ENCODE measurements at places on chromosomes 5 and 9.

GRCh38 chr9:89486681-89487080 is 11.2 kb downstream of the SEMA4D start:
- DNase-seq = no peak

GRCh38 chr5:177093803-177094202 is 7.1 kb downstream of the FGFR4 start:
- no peak for DNase-seq

DNA sequence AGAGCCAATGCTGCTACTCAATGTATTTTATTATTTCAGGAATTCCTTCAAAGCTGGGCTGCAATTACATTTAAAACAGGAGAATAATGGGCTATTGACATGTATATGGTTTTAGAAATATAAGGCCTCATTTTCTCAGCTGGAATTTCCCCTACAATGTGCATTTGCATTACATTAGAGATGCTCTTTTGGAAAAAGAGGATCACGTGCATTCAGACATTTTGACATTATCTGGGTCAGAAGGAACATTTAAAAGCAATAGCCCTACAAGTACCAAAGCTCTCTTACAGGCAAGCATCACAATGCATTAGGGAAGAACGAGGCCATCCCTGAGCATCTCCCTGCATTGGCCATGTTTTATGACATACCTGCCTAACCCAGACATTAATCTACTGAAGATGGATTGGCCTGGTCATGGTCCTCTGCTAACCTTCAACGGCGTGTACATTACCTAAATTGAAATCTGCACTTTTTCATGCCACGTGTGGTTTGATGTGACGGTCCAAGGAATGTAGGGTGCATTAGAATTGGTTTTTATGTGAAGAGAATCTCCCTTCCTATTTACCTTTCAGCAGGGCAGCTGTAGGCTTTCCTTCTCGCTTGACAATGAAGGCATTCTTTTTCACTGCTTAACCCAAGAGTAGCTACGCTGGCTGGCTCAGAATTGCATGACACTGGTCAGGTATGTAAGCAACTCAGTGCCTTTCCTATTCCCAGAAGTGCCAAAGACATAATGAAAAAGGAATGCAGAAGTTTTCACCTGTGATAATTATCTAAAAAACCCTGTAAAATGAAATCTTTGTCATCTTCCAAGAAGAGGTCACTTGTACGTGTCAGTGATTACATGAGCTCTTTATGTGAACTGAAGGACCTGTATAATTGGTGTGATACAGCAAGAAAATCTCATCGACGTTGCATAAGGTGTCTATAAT is 212.3 kb upstream of the MPDZ start:
- DNase-seq = no peak

GRCh38 chr5:17405976-17406375 is 92.1 kb upstream of the TAF11L2 start:
- no peak for DNase-seq

- no peak for DNase-seq
These were observed 89.6 kb downstream of the RIC1 start for GRCh38 chr9:5718296-5719032.

- no peak for DNase-seq
These were observed 4.8 kb downstream of the GM2A start for GRCh38 chr5:151257731-151258181.

- DNase-seq = no peak
These were observed 32.6 kb upstream of the ACOT12 start for GRCh38 chr5:81426359-81427030.

DNA sequence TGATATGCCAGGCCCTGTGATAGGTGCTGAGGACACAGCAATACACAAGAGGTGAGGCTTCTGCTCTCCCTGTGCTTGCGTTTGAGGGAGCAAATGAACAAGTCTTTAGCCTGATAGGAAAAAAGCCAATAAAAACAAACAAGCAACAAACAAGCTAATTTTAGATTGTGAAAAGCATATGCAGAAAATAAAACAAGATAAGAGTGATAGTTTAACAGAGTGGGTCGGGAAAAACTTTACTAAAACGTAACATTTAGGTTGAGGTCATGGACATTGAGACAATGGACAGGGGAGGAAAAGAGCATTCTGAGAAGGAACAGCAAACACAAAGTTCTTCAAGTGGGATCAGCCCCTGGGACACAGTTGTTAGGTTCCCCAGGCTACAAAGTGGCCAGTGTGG is 4.3 kb downstream of the SMIM3 start:
- DNase-seq = no peak

- no peak for DNase-seq
These were observed 6.1 kb upstream of the CACFD1 start for GRCh38 chr9:133453651-133454050.

DNA sequence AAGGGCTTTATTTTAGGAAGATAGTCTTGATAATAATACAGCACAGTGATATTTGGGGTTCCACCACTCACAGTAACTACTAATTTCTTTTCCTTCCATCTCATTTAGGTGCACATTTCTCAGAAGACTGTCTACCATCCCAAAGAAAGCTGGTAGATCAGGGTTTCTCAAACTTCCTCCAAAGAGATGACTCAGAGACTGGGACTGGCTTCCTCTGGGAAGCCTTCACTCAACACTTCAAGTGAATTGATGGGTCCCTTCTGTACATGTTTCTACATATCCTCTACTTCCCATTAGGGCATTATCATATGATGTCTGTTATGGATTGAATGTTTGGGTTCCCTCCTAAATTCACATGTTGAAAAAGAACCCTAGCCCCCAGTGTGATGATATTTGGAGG is 138.5 kb downstream of the SPOCK1 start:
- DNase-seq = no peak

GRCh38 chr5:108749128-108749861 is 1.6 kb downstream of the FER start:
- DNase-seq = peak; percentile 59

DNA sequence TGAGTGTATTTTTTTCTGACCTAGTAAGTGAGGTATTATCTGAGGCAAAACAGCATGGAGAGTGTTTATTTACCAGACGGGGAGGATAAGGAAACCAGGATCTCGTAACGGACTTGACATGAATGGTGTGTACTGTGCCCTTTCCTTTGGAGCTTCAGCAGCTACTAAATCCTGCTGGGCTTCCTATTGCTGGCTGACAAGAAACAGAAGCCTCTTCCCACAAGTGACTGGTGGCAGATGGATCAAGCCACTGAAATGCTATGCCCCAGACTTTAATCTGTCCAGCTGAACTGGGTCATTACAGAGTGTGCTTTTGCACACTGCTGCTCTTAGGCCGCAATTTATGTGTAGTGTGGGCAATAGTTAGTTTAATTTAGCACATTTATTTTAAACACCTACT is 162.7 kb upstream of the MRPS30 start:
- DNase-seq = no peak

- no peak for DNase-seq
These were observed 1.8 kb downstream of the PTGES2 start for GRCh38 chr9:128125580-128126354.

- DNase-seq = no peak
These were observed 64.8 kb downstream of the PLAC8L1 start for GRCh38 chr5:146040527-146040926.

DNA sequence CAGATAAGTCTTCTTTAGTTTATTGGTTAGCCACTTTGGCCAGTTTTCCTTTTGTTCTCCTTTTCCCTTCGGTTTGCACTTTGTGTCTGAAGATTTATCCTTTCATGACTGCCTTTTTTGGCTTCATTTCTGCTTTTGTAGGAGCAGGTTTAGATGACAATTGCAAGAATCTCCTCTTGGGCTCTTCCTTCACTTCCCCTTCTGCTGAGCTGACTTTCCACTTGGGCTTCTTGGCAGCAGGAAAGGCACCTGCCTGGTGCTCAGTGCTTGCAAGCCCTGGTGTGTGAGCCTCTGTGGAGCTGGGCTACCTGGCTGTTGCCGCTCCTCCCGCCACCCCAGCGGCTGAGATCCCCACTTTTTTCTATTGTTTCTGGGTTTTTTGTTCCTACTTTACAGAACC is 7.3 kb downstream of the CCDC112 start:
- DNase-seq = no peak

DNA sequence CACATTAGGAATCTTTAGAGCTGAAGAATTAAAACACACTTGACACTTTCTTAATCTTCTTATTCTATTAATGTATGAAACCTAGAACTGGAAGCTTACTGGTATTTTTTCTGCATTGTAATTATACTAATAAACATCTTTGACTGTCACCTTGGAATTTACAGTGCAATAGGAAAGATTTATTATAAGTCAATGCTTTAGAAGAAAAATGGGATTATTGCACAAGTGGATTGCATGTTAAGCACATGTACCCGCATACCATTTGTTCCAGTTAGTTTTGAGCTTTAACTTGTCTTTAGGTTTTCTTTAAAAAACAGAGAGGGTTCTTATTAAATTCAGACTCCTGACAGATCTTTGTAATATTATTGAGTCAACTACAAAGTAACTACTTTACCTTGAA is 278.5 kb downstream of the CCDC171 start:
- DNase-seq = no peak

DNA sequence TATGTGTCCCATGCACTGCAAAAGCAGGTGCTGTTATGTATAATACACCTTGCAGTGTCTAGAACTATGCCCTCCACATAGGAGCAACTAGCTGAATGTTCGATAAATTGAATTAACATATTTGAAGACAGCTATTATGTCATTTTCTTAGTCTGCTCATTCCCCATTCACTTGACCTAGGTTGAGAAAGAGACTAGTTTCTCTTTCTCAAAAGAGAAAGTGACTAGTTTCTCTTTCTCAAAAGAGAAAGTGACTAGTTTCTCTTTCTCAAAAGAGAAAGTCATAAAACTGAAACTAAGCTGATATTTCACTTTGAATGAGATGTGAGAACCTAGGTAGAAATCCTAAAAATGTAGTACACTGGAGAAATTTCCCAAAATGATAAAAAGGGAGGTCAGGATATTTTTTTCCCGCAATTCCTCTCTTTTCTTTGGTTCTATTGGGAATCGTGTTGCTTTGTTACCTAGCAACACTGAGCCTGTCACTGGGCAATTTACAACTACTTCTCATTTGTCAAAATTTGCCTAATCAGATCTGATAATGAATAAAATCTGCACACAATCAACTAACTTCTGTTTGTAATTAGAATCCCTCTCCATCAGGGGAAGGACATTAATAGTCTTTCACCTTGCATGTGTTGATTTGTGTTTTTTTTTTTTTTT is 132.0 kb upstream of the GRIA1 start:
- no peak for DNase-seq

DNA sequence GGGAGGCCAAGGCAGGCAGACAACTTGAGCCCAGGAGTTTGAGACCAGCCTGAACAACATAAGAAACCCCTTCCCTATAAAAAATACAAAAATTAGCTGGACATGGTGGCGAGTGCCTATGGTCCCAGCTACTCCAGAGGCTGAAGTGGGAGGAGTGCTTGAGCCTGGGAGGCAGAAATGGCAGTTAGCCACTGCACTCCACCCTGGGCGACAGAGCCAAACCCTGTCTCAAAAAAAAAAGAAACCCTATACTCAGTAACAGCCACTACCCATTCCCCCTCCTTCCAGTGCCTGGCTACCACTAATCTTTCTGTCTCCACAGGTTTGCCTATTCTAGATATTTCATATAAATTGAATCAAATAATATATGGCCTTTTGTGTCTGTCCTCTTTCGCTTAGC is 14.3 kb upstream of the SIL1 start:
- DNase-seq = no peak

DNA sequence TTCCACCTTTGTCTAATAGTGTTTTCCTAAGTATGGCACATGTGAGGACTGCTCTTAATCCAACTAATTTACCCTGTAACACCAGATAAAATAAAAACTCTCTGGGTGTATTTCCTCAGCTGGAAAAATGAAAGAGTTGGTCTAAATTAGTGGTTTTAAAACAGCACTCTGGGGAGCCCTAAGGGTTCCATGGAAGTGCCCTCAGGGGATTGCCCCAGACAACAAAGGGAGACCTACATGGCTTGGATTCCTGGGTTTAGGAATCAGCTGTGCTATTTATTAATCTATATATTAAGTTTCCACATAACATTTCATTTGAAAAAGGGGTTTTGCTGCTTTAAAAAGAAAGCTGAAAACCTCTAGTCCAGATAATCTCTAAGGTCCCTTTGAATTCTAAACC is 20.2 kb downstream of the ADAMTS6 start:
- no peak for DNase-seq

All from T-helper 17 cell (primary cell).